Chondrocyte (in vitro differentiated cells): ENCODE measurements at places on chromosomes 4 and X.

GRCh38 chr4:139044291-139044690, 28.7 kb downstream of the NOCT start:
- DNase-seq, result no peak

DNA sequence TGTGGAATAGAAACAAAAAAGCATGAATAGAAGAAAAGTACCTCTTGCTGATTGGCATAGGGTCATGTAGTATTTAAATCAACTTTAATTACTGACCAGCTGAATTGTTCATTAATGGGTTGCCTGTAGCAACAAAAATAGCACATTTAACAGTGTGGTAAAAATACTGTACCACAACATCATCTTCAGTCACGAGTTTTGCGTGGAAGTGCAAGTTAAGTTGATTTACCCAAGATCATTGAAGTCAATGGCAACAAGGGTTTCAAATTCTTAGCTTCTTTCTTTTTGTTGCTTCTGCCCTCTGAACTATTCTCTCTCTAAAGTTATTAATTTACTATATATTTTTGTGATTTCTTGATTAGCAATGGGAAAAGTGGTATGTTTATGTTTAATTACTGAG, 526.6 kb downstream of the C4orf33 start:
- no peak for DNase-seq

- no peak for DNase-seq
Observed at GRCh38 chr4:186939766-186940165, 216.1 kb upstream of the FAT1 start.

GRCh38 chrX:53072418-53073114, 9.6 kb upstream of the TSPYL2 start:
- DNase-seq, result no peak

DNA sequence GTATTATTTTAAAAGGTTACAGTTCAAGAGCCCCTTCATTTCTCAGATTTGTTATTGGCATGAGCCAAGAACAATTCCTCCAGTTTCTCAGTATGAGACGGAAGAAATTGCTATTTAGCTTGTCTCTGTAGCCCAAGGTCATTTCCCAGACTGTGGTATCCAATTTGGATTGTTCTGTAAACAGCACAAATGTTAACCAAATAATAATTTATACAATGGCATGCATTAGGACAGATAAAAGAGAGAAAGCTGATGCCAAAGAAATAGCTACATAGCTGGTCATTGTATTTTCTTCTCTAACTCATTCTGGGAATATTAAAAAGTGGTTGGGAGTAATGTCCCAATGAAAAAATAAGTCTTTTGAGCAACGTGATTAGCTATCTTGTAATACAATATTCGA, 134.6 kb upstream of the NPY2R start:
- DNase-seq, result no peak
